ENCODE measurements at places on chromosomes 2 and 18.

- no peak for DNase-seq
Observed at GRCh38 chr2:55134316-55134706, 84.1 kb upstream of the RTN4 start.

- no peak for DNase-seq
Observed at GRCh38 chr2:62774555-62775366, 69.2 kb downstream of the EHBP1 start.

DNA sequence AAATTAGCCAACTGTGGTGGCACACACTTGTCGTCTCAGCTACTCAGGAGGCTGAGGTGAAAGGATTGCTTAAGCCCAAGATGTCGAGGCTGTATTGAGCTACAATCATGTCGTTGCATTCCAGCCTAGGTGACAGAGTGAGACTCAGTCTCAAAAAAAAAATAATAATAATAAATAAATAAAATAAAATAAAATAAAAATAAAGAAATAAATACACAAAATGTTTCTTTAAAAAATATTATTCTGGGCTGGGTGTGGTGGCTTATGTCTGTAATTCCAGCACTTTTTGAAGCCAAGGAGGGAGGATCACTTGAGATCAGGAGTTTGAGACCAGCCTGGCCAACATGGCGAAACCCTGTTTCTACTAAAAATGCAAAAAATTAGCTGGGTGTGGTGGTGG lies 272.8 kb downstream of the AGPS start:
- DNase-seq = no peak

GRCh38 chr2:129331638-129332037 lies 647.8 kb upstream of the RAB6C start:
- no peak for DNase-seq
